ENCODE measurements at places on chromosomes 11 and 22.

- no peak for DNase-seq
Measured at GRCh38 chr11:68031144-68031464, 623 bp downstream of the NDUFS8 start.

DNA sequence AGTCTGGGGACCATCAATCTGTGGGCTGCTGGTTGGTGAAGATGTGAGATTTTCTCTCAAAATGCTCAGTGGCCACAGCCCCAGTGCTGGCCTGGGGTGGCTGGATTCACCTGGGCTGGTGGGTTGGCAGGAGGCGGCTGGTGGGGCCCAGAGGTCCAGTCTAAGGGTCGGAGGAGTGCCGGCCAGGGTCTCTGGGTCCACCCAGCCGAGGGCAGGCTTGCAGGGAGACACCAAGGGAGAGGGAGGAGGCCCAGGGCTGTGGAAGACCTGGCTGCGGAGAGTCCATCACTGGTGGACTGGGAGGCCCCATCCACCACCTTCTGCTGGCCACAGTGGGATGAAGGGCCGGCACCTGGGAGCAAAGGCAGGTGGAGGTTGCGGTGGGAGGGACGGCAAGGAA lies 582 bp upstream of the SHANK3 start:
- DNase-seq: no peak

GRCh38 chr11:65623852-65624616 lies 8.5 kb downstream of the PCNX3 start:
- DNase-seq: no peak

- no peak for DNase-seq
Measured at GRCh38 chr11:124329787-124330478, 9.9 kb upstream of the OR8D2 start.

DNA sequence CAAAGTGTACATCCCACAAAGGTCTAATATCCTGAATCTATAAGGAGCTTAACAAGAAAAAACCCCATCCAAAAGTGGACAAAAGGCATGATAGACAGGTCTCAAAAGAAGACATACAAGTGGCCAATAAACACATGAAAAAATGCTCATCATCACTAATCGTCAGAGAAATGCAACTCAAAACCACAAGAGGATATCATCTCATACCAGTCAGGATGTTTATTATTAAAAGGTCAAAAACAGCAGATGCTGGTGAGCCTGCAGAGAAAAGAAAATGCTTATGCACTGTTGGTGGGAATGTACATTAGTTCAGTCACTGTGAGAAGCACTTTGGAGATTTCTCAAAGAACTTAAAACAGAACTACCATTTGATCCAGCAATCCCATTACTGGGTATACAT lies 12.7 kb downstream of the LGALS12 start:
- no peak for DNase-seq

- DNase-seq: no peak
Measured at GRCh38 chr11:18706330-18707243, 8.0 kb downstream of the TMEM86A start.

DNA sequence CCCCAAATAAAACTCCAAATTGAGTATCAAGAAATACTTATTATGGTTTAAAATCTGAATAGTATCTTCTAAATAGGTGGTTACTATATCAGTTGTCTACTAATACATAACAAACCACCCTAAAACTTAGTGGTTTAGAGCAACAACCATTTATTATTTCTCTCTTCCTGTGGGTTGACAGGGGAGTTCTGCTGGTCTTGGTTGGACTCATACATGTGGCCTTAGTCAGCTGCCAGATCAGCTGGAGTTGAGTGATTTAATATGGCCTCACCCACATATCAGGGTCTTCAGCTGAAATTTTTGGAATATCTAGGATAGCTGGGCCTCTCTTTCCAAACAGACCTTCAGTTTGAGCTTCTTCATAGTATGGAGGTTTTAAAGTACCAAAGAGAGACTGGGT lies 34.5 kb downstream of the C11orf65 start:
- DNase-seq: no peak

DNA sequence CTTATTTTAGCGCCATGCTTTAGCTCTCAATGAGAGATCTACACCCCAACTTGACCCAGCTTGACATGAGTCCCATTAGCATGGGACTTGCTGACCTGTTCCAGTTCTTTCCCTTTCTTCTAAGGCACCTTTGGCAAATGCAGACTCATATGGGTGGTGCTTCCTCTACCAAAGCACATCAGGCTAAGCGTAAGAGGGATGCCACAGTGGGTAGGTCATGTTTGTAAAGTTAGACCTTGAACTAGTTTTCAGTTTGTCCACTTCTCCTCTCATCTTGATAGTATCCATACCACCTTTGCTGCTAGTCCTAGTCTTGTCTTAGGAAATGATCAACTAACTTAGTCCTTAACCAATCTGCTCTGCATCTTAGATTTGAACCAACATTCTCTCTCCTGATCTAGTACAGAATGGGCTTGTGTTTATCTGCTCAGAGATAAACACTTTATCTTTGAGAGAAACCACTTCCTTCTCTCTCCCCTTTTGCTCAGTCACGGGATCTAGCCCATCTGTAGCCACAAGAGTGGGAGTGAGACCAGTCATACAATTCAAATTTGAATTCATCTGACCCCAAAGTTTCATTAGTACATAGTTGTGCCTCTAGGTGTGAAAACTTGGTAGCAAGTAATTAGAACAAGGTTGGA lies 72.1 kb upstream of the CD44 start:
- DNase-seq: no peak

GRCh38 chr11:56846631-56847576 lies 98.4 kb upstream of the OR9G4 start:
- no peak for DNase-seq

DNA sequence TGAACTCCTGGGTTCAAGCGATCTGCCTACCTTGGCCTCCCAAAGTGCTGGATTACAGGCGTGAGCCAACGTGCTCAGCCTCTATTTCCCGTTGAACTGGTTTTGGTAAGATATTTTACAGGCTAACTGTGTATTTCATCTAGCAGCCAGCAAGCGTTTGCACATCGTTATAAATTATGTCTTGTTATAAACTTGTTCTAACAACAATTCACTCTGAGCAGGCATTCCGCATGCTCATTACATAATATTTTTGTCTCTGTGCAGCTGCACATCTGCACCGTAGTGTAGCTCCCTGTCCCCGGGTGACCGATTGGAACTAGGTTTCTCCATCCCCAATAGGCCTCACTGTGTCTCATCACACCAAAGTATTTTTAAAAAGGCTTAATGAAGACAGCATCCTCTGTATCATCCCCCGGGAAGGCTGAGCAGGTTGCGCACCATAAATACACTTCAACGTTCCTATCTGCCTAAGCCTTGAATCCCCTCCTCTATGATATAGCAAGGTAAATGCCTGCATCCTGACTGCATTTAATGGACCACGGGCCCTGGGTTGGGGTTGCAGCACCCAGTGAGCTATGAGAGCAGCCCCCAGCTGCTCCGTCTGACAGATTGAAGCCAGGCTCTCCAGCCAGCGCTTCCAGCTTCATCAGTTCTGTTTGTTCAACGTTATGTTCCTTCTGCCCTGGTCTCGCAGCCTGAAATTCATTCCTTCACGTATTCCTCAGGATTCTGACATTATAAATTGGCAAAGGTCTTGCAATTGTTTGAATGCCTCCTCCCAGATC lies 47.7 kb downstream of the TST start:
- no peak for DNase-seq

- no peak for DNase-seq
Measured at GRCh38 chr11:33941637-33942160, 49.8 kb upstream of the LMO2 start.
